ENCODE measurements at places on chromosomes 5 and 9.

GRCh38 chr5:124841829-124842712, 95.6 kb upstream of the ZNF608 start:
- DNase-seq: no peak

DNA sequence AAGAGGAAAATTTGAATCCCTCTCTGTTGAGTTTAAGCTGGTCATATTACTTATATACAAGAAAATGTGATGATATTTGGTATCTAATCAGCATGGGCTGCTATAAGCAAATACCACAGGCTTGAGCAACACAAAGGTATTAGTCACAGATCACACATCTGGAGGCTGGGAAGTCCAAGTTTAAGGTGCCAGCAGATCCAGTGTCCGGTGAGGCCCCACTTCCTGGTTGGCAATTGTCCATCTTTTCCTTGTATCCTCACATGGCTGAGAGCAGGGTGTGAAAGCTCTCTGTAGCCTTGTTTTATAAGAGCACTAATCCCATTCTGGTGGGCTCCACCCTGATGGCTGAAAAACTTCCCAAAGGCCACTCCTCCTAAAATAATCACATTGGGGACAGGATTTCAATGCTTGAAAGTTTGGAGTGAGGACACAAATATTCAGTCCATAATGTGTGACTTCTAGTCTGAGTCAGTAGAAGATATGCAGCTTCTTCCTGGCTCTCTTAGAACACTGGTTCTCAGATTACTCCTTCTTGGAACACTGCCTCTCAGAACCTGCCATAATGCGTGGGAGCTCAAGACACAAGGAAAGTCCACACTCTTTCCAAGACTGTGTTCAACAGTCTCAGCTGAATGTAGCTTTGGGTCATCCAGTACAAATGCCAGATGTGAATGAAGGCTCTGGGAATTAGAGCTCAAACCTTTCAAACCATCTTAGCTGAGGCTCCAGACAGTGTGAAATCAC, 124.1 kb downstream of the PRDM9 start:
- no peak for DNase-seq

DNA sequence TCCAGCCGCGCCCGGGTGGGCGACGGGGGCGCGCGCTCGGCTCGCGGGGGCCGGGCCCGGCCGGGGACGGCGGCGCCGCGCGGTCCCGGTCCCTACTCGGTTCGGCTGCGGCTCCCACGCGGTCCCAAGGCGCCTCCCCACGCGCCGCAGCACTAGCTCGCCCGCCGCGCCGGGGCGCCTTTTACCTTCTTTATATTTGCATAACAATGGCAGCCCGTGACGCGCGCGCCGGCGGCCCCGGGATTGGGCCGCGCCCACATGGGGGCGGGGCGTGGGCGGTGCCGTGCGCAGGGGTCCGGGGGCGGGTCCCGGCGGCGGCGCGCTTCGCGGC, at the start of gene NRARP:
Gene NRARP (minus strand): TSS at position 154 of the 331 bp plus-strand sequence. CDS start 343 bp downstream, outside the sequence.
- peak; percentile 99 for DNase-seq

- no peak for DNase-seq
These were observed 94.3 kb downstream of the RPS23 start for GRCh38 chr5:82183828-82184227.

GRCh38 chr9:110623462-110624025, 44.0 kb upstream of the SVEP1 start:
- peak; percentile 46 for DNase-seq

DNA sequence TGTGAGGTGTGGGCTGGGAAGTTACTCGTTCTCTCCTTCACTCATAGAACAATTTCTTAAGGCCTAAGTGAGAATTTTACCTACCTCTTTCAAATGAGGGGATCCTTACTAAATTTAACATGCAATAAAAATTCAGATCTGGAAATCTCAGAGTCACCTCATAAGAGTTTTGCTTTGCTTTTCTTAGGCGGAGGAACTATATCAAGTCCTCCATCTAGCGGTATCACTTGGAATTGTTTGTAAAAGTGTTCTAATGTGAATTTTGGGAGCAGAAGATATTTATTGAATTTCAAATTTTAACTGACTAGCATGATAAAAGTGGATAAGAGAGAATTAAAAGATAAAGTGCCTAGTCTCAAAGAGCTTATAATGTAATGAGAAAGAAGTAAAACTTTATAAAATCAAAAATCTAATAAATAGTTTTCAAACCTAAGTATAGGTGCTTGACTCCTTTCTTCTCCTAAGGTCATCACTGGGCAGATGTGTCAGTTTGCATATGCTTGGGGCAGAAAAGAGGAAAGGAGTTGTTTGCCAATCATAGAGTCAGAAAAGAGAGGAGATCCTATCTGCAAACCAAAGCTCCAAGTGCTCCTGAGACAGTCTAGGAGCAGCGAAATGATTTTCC, 145.7 kb upstream of the DAB2 start:
- DNase-seq: peak; percentile 15

DNA sequence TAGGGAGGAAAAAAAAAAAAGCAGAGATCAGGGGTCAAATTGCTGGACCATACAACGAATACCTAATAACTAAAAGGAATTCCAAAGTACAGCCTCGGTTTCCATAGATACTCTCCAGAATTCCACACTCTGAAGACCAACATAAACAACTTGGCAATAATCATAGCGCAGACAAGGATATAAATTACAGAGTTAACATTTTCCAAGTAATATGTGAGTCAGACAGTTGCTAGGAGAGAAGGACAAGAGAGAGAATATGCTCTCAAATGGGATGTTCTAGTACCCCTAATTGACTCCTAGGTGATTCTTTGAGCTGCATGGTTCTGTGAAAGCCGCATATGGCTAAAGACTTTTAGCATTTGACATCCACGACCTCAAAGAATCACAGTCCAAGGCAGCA, 165.2 kb downstream of the FRMD3 start:
- DNase-seq: no peak
